Stimulated activated CD8-positive, alpha-beta memory T cell treated with anti-CD3 and anti-CD28 coated beads, Interleukin-2, amount 100 ng/mL, for 1 hour (primary cell): ENCODE measurements at places on chromosomes 12 and 14.

DNA sequence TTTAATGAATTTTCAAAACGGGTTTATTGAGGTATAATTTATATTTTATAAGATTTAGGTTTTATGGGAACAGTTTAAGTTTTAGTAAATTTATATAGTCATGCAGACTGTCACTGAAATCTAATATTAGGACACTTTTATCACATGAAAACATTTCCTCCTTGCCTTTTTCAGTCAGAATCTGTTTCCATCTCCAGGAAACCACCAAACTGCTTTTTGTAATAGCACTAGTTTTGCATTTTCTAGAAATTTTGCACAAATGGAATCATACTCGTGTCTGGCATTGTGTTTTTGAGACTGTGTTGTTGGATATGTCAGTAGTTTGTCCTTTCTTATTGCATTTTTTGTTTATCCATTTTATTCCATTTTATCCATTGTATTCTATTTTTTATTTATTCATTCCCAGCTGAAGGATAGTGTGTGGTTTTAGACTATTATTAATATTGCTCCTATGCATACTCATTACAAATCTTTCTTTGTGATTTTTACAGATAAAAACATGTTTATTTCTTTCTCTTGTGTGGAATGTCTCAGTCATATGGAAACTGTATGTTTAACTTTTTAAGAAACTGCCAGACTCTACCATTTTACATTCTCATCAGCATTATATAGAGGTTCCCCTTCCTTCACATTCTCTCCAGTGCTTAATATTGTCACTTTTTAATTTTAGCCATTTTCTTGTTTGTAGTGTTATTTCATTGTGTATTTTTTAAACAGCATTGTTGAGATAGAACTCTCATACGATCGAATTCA is 26.5 kb downstream of the PALS1 start:
- no peak for DNase-seq

GRCh38 chr12:98748463-98748862 is 103.4 kb downstream of the APAF1 start:
- no peak for DNase-seq

DNA sequence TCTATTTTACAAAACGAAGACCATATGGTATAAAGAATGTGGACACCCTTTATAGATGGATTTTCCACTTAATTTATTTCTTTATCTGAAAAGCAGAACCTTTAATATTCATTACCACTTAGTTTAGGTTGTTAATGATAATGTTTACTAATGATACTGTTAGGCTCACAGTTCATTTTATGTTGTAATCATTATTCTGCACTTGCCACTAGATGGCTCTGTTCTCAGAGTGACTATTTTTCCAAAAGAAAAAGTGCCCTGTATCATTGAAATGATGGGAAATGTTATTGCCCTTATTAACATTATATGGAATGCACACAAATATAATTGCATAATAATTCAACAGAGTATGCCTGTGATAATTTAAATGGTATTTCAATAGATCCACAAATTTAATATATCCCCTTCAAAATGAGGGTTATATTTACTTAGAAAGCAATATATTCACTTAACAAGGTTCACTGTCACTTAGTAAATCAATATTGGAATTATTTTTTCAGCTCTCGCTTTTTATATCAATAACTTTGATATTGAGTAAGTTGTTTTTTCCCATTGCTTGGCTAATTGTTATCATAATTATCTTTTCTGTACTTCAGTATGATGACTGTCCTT is 95.7 kb downstream of the PDE3A start:
- no peak for DNase-seq

DNA sequence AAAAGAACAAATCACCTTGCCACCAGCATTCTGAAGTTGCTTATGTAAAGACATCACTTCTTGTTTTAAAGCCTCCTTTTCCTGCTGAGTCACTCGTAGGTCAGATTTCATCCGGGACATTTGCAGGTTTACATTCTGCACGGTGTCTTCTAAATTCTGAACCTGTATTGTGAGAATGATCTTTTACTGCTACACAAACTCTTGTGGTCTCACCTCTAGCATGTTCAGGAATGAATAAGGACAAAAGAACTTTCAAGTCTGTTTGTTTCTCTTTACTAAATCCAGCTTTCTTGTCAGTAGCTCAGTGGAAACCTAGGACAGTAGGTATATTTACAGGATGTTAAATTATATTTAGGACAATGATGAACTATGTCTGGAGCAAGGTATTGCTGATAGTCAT is 73.5 kb upstream of the SAV1 start:
- no peak for DNase-seq

GRCh38 chr12:180445-180844 is 33.5 kb downstream of the SLC6A12 start:
- DNase-seq = no peak

- DNase-seq = no peak
These were observed 170.7 kb downstream of the NOVA1 start for GRCh38 chr14:26427097-26427496.
